Neural crest cell (in vitro differentiated cells): ENCODE measurements at places on chromosomes 16 and 17. TPM values are rescaled to one million over a fixed set of nuclear protein-coding genes. Genes with fewer than 3 reads are reported as not detected.

Gene CHST5
- 1.3 and 1.5 TPM in 2 replicates for total RNA-seq

Gene C16orf95
- 6.8 and 8.8 TPM in 2 replicates for total RNA-seq

Gene SLC6A2
- total RNA-seq = not detected in 2 replicates

GRCh38 chr16:84119368-84119767 is 2.6 kb upstream of the MBTPS1 start:
- DNase-seq = no peak

DNA sequence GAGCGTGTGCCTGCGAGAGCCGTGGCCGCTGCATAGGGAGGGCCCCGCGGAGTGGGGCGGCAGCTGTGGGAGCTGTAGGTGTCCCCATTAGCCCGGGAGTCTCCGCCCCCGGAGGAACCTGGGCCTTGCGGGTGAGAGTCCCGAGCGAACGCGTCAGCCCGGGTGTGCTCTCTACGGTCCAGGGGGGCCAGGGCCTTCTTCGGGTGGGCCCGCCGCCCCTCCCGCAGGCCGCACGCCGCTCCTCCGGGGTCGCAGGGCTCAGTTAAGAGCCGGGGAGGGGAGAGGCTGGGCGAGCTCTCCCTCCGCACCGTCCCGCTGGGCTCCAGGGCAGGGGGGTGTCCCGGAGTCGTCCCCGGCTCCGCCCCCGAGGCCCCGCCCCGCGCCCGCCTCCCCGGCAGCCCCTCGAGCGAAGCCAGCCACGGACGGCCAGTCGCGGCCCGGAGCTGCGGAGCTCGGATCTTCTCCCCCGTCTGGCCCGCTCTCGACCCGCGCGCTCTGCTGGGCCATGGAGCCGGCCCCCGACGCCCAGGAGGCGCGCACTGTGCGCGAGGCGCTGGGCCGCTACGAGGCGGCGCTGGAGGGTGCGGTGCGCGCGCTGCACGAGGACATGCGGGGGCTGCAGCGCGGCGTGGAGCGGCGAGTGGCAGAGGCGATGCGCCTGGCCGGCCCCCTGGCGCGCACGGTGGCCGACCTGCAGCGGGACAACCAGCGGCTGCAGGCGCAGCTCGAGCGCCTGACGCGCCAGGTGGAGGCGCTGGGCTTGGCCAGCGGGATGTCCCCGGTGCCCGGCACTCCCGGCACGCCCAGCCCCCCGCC is at the start of gene SMTNL2:
Gene SMTNL2, plus strand, starts transcription at position 429 of the 816 bp plus-strand sequence. Its CDS starts 77 bp downstream, at position 506.
- peak; percentile 38 for DNase-seq

DNA sequence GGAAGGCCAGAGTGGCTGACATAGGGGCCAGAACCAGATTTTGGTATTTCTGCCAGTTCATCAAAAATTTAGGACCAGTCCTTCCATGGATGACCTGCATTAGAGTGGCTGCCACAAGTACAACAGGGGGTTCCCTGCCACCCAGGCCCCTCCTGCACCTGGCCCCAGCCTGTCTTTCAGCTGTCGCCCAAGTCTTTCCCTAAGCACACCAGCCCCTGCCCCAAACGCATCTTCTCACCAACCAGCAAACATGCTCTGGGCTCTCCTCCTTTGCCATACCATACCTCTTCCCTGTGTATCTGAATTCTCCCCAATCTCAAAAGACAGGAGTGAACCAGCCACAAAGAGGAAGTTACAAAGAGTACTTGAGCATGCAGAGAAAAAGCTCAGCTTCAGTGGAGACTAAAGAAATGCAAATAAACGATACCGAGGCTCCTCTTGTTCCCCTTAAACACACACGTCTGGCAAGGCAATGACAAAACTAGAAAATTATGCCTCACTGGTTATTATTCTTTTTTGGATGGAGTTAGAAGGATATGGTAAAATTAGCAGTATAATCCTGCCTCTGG is 130.6 kb downstream of the DYNLRB2 start:
- DNase-seq = no peak

- no peak for DNase-seq
Observed at GRCh38 chr17:1234455-1234854, 35.8 kb upstream of the BHLHA9 start.

DNA sequence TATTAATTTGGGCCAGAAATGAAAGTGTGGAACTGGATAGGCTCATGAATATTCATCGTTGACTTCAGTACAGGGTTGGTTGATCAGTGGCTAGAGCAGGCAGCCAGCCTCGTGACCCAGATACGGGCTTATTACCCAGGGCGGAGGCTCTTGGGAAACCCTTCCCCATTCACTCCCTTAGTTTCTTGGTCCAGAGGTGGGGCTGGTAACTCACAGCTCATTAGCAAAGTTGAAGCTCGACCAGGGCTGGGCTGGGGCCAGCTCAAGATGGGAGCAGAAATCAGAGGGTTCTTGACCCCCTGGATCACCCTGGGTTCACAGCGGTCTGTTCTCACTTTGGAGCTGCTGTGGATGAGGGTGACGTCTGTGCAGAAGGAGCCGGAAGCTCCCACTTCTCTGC is 44.6 kb upstream of the GSE1 start:
- no peak for DNase-seq

DNA sequence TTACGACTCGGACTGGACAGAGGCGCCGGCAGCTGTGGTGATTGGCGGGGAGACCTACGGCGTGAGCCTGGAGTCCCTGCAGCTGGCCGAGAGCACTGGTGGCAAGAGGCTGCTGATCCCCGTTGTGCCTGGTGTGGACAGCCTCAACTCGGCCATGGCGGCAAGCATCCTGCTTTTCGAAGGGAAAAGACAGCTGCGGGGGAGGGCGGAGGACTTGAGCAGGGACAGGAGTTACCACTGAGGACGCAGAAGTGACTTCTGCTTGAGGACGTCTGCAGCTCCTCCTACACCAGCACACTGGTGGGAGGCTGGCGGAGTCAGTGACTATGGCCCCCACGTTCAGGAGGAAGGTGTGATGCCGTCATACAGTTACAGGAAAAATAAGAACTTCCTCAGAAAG is 9.7 kb downstream of the MRM3 start:
- DNase-seq = no peak
